ENCODE measurements at places on chromosomes 12 and 14. TPM values are rescaled to one million over a fixed set of nuclear protein-coding genes. Genes with fewer than 3 reads are reported as not detected.

Gene PTPN6
- total RNA-seq = 0.13 TPM

Gene RGS6
- not detected for total RNA-seq

Gene IGF1
- 0.20 TPM for total RNA-seq

- no peak for DNase-seq
These were observed 495.4 kb upstream of the SEL1L start for GRCh38 chr14:82029038-82029437.

GRCh38 chr12:122827258-122827657 is 8.0 kb upstream of the HIP1R start:
- DNase-seq = no peak

- DNase-seq = no peak
These were observed 388.1 kb downstream of the CCDC91 start for GRCh38 chr12:28578361-28578760.

DNA sequence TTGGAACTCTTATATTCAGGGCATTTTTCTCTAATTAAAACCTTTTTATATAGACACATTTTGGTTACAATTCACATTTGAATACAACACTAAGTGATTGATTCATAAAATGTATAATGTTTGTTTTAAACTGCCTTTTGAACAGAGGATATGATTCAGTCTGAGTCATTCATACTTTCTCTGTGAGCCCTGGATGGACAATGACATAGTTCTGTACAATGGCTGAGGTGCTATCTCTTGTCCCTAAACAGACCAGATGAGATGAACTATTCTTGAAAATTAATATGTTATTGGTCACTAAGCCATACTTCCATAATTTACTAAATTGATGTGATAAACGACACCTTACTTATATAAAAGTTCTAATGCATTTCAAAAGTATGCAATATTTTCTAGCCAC is 199.7 kb upstream of the ATXN7L3B start:
- peak; percentile 30 for DNase-seq

- no peak for DNase-seq
These were observed 215.5 kb downstream of the C12orf50 start for GRCh38 chr12:87813476-87814234.

DNA sequence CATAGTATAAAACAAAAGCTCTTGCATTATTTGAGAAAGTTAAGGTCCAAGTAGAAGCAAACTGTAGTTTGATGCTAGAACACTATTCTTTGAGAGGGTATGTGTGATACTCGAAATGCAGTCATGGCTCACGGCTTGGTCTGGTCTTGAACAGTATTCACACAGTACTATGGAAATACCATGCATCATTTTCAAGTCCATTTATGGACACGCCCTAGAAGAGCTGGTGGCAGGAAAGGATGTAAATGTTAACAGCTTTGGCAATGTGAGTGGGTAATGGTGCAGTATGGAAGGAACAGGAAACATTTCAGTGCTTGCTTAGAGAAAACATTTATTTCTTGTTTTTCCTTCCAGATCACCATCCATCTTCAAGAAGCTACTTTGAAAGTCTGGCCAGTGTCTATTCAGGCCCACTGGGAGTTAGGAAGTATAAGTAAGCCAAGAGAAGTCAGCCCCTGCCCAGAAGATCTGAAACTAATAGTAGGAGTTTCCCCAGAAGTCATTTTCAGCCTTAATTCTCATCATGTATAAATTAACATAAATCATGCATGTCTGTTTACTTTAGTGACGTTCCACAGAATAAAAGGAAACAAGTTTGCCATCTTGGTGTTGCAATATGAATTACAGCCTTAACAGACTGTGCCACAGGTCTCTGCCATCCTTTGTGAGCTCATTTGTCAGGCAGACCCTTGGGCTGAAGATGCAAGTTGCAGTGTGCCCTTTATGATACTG is 5.7 kb upstream of the AKAP5 start:
- DNase-seq = no peak

Measured in pulmonary artery endothelial cell (primary cell).